Caki2 (cell line): ENCODE measurements at places on chromosomes 2 and 18. TPM values are rescaled to one million over a fixed set of nuclear protein-coding genes. Genes with fewer than 3 reads are reported as not detected.
A peak's percentile ranks its signal among the peaks of the same experiment; 100 is the strongest.

- peak; percentile 55 for DNase-seq
These were observed 7.0 kb downstream of the NCKAP5 start for GRCh38 chr2:133561045-133561852.

DNA sequence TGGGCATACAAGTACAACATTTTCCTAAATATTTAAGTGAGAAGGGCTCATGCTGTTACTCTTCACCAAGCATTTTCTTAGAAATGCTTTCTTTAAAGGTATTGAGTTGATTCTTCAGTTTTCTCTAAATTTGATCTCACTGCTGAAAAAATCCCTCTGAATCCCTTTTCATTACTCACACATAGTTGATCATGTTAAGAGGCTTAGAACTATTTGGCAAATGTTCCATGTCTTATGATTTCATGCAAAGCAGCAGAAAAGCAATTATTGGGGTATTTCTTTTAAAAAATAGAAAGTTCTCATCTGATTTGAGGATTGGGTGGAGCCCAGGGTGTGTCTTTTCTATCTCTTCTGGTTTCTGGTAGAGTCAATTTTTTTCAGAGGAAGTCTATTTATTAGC is 1079.8 kb upstream of the ZEB2 start:
- DNase-seq, result no peak

DNA sequence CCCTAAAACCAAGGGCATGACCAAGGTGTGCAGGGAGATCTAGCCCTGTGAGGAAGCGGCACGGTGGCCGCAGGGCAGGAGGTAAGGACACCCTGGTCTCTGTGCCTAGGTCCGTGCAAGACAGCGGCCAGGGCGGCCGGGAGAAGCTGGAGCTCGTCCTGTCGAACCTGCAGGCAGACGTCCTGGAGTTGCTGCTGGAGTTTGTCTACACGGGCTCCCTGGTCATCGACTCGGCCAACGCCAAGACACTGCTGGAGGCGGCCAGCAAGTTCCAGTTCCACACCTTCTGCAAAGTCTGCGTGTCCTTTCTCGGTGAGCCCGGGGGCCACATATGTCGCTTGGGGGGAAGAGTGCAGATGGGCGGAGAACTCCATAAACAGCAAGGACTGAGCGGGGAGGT is 235.4 kb downstream of the ATAD2B start:
- DNase-seq, result no peak

DNA sequence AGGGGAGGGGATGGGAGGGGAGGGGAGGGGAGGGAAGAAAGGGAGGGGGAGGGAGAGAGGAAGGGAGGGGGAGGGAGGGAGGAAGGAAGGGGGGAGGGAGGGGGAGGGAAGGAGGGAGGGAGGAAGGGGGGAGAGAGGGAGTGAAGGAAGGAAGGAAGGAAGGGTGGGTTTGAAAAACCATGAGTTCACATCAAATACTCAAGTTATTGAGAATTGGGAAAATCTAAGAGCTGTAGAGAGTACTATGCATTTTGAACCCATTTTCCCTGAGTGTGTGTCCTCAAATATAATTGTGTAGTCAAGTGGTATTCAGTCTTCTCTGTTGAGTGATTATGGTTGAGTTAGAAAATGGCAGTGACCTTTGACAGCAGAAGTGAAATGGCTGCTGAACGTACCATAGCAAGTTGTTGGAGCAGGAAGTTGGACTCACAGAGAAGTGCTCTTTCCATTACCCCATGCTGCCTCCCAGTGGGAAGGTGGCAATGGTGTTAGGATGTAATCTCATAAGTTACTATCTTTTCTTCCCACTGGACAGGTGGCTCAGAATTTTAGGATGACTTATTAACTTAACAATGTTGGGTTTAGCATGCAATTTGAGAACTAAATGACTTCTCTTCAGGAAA is 214.6 kb downstream of the SETBP1 start:
- DNase-seq, result peak; percentile 4

DNA sequence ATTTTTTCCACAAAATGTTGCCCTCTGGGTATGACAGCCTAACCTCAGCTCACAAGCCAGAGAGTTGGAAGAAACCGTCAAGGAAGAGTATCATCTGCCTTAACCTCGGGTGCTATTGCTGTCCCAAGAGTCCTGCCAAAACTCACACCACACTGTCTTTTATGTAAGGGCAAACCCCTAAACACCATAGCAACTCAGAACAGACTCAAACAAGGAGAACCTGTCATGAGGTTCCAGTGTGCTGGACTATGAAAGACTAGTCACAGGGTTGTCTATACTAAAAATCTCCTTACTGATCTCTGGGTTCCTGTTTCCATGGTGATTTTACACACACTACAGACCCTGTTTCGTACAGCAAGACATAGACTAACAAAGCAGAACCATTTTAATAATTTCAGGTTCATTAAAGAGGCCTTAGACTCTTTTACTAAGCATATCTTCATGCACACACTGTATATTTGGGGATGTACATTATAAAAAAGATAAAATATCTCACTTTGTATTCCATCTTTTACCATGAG is 159.8 kb downstream of the PKP4 start:
- DNase-seq, result no peak

The SULT1C4 gene
- total RNA-seq, result 5.1 and 7.5 TPM in 2 replicates

The ANKRD30BL gene
- not detected in 2 replicates for total RNA-seq

GRCh38 chr2:130728549-130729316 is at the start of gene GPR148:
Gene GPR148 (plus strand): TSS chr2:130729070. CDS start chr2:130729152, 82 bp downstream.
- no peak for DNase-seq

DNA sequence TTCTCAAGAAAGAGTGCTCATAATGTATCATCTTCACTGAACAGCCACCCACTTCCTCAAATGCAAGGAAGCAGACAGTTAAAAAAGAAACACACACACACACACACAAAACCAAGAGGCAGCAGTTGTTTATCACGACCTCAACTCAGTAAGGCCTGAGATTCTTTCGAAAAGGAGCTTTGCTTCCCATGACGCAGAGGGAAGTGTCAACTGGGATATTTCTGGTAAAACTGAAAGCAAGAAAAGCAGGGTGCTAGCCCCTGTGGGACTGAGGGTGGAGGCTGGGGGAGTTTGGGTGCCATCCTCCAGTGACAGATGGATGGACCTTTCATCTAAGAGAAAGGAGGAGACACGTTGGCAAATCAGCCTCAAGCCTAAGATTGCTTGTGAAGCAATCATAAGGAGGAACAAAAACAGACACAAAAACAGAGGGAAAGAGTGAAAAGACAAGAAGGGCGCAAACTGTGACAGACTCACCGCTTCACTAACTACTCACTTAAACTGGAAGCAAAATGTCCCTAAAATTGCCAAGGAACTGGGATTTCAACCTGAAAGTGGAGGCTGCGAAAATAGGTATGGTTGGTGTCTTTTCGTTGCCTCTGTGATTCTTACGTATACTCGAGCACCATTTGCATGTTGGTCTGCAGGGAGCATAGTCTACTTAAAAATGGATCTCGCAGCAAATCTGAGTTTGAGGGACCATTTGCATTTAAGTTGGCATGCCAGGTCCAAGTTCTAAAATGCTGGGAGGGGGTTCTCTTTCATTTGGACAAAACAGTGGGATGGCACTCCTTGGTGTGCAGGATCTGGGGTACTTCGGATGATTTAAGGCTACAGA is at the start of gene ARHGAP25:
Gene ARHGAP25 (plus strand): TSS at position 124 of the 838 bp plus-strand sequence. CDS start 389 bp downstream, at position 513.
- DNase-seq, result no peak

GRCh38 chr2:26582890-26583289 is 58.3 kb downstream of the CIB4 start:
- no peak for DNase-seq

The EHD3 gene
- total RNA-seq, result 8.6 and 8.9 TPM in 2 replicates

DNA sequence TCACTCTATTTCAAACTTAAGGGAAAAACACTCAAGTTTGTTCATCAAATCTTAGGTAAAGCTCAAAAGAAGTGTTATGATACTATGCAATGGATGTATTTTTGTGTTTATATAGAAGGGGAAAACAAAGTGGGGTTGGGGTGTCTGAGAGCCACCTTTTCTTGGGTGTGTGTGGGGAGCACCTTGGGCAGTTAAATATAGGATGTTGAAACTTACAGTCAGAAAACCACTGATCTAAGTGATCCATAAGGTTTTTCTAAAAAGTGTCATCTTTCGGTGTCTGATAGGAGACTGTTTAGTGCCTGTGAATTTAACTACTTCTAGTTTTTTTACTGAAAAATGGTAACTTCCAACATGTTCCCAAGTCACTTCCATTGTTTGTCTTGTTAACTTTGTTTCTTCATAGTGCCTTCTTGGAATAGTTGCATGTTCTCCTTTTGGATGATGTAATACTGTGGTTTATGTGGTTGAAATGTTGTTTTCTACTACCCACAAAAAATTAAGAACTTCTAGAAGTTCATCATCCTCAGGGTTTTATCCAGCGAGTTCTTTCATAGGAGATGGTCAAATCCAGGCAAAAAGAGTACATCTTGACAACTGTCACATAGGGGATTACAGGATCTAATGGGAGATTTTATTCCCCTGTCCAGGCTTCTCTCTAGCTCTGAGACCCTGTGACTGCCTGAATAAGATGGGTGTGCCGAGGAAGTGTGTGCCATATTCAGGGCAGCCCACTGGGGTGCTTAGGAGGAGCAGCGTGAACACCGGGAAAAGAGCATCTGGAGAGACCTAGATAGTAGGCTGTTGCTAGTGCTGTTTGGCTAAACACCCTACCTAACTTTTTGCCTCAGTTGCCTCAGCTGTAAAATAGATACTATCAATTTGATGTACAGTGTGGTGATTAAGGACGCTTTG is 46.2 kb downstream of the CAB39 start:
- no peak for DNase-seq

The CNPPD1 gene
- total RNA-seq, result 24.6 and 28.9 TPM in 2 replicates

DNA sequence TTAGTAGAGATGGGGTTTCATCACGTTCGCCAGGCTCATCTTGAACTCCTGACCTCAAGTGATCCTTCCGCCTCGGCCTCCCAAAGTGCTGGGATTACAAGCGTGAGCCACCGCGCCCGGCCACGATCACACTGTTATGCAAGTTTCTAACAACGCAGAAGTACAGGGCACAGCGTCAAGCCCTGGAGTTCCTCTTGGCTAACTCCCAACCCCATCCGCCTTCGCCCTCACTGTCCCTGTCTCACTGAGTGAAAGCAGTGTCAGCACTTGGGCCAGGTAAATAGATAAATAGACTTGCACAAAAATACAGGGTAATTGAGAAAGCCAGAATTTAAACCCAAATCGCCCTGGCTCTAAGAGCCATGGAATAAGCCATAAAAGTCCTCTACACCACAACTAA is 111.7 kb downstream of the ACVR1 start:
- DNase-seq, result no peak

- DNase-seq, result no peak
These were observed 111.3 kb upstream of the NDUFV2 start for GRCh38 chr18:8991155-8991554.

The ZNF396 gene
- 1.3 and 2.7 TPM in 2 replicates for total RNA-seq

DNA sequence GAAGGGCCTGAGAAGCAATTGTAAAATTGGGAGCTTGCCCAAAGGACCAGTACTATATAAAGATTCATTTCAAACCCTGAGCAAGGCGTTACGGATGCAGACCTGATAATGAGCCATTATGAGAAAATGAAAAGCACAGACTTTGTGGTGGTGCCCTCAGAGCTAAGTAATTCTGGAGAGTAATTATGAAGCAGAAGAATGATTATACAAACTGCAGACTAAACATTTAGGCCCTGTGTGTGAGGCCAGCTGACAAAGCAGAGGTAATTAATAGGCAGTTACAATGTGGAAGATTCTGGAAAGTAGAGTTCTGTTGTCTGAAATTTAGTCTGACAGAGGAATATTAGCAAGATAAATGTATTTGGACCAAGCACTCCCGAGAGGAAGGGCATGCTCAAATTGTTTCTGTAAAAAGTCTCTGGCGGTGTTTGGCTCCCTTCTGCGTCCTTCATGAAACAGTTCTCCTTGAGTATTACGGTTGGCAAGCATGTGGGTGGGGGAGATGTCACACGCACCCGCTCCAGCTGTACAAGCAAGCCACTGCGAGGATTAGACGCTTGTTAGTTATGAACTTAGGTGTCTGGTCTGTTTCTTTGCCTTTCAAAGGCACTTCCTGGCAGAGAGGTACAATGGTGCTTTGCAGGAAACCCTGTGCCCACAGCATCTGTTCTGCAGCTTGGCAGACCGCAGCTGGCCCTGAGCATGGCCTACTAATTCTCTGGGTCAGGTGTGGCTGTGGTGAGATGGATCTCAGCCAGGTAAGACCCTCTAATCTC is 45.5 kb downstream of the CDC42EP3 start:
- DNase-seq, result no peak

DNA sequence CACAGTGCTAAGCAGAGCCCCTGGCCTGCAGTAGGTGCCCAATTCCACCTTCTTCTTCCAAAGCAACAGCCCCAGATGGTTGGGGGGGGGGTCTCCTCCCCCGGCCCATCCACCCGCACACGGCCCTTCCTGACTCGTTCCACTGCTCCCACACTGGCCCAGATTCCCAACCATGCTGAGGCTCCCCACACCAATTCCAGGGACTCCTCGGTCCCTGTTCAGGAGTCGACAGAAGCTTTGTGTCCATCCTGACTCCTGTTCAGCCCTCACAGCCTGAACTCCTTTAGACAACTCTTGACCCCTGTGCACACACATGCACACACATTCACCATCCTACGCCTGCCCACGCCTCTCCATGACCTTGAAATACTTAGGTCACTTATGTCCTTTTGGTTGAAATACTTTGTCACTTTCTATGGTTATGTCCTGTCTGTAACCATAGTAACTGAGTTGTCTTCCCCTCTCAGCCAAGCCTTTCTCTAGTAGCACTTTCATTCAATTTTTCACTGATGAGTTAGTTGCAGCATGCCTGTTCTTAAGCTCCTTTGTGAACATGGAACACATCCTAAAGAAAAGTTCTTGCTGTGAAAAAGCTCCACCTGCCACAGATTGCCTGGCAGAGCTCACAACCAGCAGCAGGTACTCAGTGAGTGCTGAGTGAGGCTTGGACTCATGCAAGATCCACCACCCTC is 225.8 kb downstream of the SEPTIN10 start:
- DNase-seq, result no peak

The TFPI gene
- total RNA-seq, result 25.4 and 32.6 TPM in 2 replicates

- DNase-seq, result no peak
These were observed 208.9 kb downstream of the ZEB2 start for GRCh38 chr2:144310889-144311608.

- peak; percentile 26 for DNase-seq
These were observed 114.3 kb downstream of the NXPH2 start for GRCh38 chr2:138665937-138666336.

DNA sequence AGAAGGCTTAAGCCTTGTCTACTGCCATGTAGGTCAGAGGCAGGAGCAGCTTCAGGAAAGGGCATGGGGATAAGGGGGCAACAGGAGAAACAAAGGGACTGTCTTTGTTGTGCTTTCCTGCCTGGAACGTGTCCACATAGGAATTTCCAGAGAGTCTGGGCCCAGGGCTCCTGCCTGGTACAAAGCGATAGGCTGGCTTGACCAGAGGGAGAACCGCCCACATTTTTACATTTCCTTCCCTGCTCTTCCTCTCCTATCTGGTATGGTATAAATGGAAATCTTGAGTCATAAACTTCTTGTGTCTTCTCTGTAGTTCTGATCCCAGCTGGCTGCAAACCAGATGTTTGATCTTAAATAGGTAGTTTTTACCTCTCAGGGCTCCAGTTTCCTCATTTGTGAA is 414.8 kb downstream of the HRH4 start:
- no peak for DNase-seq

DNA sequence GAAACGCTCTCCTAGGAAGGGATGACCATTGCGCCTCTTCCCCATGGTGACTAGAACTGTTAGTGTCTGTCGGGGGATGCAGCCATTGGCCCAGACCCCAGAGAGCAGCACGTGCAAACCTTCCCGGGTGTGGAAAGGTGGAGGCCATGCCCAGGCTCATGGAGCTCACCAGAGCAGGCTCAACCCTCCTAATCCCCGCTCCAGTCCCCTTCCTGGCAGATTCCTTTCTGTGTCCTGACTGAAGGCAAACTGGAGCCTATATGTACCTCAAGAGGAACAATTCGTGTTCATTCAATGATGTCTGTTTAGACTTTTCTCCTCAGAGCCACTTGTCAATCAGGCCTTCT is 94.4 kb downstream of the RHOB start:
- no peak for DNase-seq
